ENCODE measurements at places on chromosomes 12 and 14.

DNA sequence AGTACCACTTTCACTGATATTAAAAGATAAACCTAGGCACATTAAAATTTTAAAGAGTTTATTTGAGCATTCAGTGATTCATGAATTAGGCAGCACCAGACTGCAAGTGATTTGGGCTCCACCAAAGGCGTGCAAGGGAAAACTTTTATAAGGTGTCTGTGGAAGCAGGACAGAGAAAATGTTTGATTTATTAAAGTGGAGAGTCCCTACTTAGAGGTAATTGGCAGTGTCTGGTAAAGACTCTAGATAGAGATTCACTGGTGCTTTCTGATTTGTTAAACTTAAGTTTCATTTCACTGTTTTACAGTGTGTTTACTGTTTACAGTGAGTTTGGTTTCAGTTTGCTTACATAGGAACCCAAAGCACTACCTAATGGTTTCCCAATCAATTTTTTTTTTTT, 72.8 kb downstream of the ANKS1B start:
- no peak for DNase-seq

DNA sequence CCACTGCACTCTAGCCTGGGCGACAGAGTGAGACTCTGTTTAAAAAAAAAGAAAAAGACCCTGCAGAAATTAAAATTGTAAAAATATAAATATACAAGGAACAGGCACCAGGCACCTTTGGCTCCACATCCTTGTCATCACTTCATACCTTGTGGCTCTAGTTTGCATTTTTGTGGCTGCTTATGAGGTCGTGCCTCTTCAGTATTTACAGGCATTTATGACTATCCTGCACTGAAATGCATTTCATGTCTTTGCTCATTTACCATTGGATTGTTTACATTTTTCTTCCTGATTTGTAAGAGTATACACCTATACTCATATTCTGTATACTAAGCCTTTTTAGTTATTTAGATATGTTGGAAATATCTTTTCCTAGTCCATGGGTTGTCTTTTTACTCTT, 20.1 kb downstream of the BICD1 start:
- no peak for DNase-seq

DNA sequence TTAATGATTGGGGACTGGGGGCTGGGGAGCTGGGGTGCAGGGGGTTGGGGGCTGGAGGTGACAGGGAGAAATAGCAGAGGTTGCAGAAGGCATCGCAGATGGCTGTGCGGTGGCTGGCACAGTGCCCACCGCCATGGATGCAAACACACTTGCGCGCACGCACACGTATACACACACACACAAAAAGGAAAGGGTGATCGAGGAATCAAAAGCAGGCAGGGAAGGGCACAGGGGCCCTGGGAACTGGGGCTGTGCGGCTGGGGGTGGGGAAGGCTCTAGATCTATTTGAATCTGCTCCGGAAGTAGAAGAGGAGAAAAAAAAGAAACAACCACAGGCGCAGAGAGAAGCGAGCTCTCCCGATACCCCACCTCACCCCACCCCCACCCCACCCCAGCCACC, 39.4 kb downstream of the ZFHX2 start:
- DNase-seq = no peak

- no peak for DNase-seq
These were observed 51.9 kb downstream of the ZFP36L1 start for GRCh38 chr14:68740788-68741476.

DNA sequence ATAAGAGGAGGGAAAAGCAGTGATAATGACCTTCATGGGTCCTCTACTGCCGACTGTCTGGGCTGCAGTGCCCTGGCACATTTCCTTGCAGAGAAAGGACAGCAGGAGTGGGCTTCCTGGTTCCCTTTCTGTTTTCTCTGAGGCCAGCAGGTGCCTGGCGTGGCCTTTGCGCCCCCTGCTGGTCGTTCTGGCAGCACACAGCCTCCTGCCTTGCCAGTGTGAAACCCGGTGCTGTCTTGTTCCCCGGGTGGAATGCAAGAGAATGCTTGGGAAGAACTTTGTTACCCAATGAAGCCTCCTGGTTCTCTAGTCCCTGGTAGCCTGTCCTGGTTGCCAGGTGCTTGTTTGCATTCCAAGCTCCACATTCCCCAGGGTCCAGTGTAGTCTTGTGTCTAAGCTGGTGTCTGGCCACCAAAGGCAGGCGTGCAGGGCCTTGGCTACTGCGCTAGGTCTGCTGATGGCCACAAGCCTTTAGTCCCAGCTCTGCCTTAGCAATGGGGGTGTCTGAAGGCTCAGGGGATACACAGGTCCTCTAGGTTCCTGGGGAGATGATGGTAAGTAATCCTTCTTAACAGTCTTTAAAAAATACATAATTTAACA, 1392.4 kb upstream of the TMEM132C start:
- peak; percentile 59 for DNase-seq

GRCh38 chr12:18239526-18239925, 21.8 kb upstream of the PIK3C2G start:
- DNase-seq = no peak

DNA sequence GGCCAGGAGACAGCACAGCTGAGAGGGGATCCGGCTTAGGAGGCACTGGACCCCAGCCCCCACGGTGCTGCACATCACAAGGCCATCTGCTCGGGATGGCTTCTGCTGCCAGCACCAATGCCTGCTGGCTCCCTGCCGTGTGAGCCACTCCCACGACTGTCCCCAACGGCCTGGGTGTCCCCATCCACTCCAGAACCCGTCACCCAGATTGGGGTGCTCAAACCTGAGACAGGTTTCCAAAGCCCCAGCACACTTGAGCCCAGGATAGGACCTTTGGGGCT, 102.4 kb downstream of the RFLNA start:
- no peak for DNase-seq

GRCh38 chr14:92780444-92781232, 13.5 kb upstream of the GOLGA5 start:
- no peak for DNase-seq

GRCh38 chr14:64732536-64733120, 28.4 kb downstream of the PLEKHG3 start:
- DNase-seq = no peak

GRCh38 chr12:88453323-88453722, 126.9 kb downstream of the KITLG start:
- DNase-seq = no peak

DNA sequence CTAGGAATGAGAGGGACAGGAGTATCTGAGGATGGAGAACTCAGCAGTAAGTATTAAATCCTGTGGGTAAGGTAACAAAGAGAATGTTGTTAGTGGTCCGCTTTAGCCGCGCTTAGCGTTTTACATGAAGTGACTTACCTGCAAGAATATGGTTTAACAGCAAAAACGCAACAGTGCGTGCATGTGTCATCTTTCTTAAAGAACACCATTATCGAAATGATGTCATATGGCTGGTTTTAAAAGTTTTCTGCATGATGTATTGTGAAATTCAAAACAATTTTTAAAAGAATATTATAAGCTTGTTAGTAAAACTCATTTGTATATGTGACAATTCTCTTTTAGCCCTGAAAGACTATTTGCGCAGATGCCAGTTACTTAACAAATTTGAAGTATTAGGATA, 1.7 kb downstream of the LEMD3 start:
- DNase-seq = no peak

DNA sequence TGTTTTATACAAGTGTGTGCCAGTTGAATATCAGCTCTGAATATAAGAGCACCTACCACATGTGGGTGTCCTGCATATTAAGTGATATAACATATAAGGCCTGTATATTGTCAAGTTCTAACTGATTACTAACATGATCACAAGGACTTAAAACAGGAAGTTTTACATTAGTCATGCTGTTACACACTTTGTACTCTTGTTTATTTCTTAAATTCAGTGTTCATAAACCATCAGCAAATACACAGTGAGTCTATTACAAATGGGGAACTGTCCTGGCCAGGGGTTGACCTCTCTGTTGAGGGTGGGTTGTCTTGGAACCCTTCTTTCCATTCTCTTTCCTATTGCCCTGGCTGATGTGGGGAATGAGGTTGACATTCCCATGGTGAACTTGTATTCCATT, 19.1 kb downstream of the HELB start:
- no peak for DNase-seq

GRCh38 chr14:91246051-91246852, 1.7 kb upstream of the GPR68 start:
- peak; percentile 60 for DNase-seq

DNA sequence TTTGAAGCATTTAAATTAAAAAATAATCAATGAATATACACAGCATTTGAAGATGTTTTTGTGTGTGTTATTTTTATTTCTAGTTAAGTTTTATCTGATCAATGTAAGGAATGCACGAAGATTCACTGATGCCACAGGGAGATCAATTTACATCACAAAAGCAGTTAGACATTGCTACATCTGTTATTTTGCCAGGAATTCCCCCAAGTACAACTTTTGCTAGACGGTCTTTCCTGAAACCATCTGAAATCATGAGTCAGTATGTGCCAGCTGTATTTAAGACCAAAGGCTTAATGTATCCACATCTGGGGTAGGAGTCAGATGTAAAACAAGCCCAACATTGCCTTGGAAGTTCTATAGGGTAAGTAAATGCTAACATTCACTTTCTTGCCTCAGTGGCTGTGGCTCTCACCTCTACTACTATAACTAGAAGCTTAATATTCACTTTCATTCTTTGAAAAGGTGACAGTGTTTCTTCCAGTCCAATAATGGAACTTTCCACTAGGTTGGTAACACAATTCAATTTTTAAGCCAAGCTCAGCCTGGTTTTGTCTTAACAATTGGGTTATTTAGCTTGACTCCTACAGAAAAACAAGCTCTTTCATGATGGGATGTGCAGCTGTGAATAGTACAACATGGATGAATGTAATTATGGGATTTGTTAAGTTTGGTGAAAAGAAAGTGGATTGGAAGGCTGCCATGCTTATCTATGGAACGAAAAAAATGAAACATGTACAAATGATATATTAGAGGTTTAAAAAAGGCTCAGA, 385.4 kb upstream of the TMEM132C start:
- DNase-seq = no peak

GRCh38 chr12:118374909-118375308, 1.4 kb upstream of the SUDS3 start:
- DNase-seq = no peak

DNA sequence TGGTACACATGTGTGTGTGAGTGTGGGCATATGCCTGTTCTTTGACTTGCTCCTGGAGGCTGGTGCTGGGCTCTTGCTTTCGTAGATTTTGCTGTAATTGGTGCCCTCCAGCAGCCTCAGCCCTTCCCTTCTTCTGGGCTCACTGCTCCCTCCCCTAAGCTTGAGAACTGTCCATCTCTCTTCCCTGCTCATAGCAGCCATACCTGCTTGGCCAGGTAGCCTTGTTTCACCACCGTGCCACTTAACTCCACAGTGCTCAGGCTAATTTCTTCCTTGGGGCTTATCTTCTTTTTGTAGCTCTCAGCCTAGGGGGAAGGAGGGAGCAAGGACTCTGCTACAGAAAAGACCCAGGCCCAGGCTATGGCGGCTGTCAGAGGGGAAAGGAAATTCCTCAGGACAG, 19.8 kb downstream of the PLEK2 start:
- no peak for DNase-seq

DNA sequence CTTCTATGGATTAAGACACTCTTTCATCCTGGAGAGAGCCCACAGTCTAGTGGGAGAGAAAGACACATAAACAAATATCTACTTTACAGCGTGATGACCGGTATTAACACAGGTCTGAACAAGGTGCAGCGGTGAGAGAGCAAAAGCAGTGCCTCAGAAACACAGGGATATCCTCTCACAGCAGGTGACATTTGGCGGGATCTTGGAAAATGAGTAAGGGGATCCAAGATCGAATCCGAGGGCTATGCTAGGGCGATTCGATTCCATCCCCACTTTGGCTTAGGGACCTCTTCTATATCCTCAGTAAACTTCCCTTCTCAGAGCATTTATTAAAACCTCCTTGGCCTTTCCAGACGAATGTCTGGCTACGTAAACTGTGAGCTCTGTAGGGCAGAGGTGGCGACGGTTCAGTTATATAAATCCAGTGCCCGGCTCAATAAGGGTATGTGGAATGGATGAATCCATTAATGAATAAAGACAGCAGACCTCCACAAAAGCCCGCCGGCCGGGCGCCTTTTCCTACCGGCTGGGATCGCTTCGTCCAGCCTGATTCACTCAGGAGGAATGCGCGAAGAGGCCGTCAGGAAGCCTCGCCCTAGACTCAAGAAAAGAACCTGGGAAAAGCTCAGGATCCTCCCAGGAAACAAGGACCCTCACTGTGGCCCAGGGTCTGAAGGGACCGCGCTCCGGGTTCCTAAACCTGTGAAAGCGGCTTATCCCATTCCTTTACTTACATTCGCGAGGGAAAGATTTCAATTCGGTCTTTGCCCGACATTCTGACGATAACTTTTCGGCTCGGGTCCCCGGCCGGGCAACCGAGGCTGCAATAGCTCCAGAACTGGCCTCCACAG, 455 bp downstream of the ATP6V1D start:
- DNase-seq = no peak

- DNase-seq = peak; percentile 39
These were observed 823 bp downstream of the RNF10 start for GRCh38 chr12:120534703-120535655.

GRCh38 chr14:89024691-89025090, 200.2 kb downstream of the TTC8 start:
- no peak for DNase-seq

GRCh38 chr12:62434494-62435302, 31.9 kb upstream of the MON2 start:
- no peak for DNase-seq

DNA sequence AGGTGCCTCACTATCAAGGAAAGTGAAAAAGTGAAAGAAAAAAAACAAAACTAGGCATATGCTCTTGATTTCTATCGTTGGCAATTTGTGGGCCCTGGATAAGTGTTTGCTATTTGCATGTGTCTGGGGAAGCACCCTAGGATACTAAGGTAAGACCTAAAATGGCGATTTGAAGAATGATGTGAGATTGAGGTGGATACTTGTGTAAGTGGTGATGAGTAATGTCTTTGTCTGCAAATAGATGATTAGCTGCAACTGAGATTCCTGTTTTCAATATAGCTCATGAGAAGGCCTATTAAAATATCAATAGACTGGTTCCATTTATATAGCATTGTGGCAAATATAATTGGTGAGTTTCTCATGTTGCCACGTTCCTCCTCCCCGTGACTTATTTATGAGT, 261.7 kb downstream of the NEDD1 start:
- no peak for DNase-seq

DNA sequence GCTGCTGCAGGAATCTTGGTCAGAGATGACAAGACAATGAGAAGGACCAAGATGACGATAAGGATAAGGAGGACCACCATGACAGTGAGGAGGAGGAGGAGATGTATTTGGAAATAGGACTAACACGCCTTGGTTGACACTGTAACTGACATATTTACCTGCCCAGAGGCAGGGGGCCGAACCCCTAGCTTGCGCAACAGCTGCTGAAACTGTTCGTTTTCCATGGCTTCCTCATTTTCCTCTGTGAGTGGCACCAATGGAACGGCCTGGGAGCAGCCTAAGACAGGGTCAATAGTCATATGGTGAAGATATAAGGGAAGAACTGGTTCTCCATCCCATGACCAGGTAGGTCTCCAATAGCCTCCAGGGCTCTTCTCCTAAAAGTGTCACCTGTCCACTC, 28.8 kb downstream of the TIMELESS start:
- DNase-seq = no peak

- DNase-seq = no peak
These were observed 25.6 kb downstream of the PXN start for GRCh38 chr12:120239776-120240494.

GRCh38 chr12:22169376-22169775, 123.4 kb downstream of the CMAS start:
- DNase-seq = no peak

Measured in activated CD8-positive, alpha-beta memory T cell treated with anti-CD3 and anti-CD28 coated beads, Interleukin-2, amount 50 U/mL, for 4 hours (primary cell).